ENCODE measurements at places on chromosomes 6 and 20.

GRCh38 chr6:84448331-84448730 is 220.9 kb upstream of the CEP162 start:
- no peak for DNase-seq

DNA sequence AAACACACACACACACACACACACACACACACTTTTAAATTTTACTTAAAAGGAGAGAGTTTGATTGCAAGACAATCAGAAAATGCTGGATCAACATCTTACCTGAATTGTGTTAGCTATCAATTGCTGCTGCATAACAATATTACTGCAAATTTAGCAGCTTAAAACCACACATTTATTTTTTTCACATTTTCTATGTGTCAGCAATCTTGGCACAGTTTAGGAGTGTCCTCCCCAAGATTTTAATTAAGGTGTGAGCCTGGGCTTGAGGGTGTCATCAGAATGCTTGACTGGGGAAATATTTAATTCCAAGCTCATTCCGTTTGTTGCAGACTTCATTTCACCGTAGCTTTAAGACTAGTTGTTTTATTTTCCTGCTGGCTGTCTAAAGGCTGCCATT is 431.0 kb upstream of the GJE1 start:
- DNase-seq = no peak

GRCh38 chr20:59824711-59825562 is 108.5 kb downstream of the SYCP2 start:
- no peak for DNase-seq

DNA sequence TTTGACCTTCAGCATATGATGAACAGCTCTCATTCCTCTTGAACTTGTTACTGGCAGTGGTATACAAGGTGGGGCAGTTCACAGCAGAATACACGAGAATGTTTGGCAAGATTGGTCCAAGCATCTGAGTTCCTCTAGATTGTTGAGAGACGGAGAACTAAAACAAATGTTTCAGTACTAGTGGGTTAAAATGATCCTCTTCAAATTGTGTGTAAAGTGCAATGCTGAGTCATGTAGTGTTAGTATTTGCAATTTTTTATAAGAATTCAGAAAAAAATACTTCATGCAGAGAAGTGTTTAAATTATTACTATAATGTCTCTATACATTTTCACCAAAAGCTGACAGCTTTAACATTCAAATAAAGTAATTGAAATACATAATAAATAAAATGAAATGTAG is 879.8 kb downstream of the TFAP2A start:
- no peak for DNase-seq

- DNase-seq = peak; percentile 69
Measured at GRCh38 chr6:36139991-36140710, 9.8 kb downstream of the MAPK13 start.

DNA sequence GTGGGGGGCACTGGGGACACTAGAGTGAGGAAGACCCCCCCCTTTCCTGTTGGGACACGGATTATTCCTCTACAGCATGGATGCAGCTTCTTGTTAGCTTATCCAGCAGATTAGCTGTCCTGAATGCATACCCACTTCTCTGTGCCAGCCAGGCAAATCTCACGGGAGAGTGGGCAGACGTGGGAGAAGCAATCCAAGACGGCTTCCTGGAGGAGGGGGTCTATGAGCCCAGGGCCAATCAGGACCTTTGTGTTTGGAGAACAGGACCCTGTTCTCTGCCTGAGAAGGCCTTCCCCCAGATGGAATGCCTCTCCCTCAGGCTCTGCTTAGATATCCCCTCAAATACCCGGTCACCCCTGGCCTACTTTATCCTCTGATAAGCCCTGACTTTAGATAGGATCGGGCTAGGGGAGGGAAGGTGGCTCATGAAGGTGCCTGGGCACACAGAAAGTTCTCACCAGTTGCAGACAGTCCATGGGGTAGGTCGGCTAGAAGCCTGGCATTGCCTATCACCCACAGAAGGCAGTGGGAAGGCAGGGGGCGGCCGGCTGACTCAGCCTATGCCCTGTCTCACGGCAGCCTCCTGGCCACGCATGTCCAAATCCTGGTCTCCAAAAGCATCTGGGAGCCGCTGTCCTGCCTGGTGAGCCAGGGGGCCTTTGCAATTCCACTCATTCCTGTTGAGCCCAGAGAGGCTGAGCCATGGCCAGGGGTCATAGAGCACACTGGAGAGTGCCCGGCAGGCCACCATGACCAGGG is 34.7 kb downstream of the SUN5 start:
- no peak for DNase-seq

GRCh38 chr6:28794175-28795002 is 129.4 kb downstream of the TRIM27 start:
- DNase-seq = no peak

DNA sequence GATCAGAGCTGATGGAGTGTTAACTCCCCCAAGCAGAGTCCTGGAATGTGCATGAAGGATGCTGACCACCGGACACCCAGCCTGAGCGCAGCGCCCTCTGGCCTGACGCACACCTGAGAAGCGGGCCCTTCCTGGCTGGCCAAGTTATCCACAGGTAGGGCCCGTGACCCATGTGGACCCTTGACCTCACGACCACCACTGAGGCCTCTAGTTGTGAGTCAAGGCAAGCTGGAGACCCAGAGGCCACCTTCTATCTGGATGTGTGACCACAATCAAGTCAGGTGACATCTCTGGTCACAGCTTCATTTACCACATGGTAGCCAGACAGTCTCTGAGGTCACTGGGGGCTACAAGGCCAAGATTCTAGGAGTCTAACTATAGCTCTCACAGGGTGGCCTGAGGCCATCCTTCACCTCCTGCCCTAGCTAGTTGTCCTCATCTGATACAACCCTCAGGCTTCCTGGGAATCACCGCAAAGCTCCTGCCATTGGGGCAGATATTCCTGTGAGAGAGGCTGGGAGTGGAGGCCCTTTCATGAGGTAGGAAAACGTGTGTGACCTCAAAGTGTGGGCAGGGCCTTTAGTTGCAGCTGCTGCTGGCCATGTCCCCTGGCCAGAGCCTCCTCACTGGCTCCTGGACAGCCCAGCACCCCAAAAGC is 53.1 kb downstream of the DSTN start:
- DNase-seq = no peak

- DNase-seq = no peak
Measured at GRCh38 chr6:43391440-43392031, 22.1 kb upstream of the ZNF318 start.

DNA sequence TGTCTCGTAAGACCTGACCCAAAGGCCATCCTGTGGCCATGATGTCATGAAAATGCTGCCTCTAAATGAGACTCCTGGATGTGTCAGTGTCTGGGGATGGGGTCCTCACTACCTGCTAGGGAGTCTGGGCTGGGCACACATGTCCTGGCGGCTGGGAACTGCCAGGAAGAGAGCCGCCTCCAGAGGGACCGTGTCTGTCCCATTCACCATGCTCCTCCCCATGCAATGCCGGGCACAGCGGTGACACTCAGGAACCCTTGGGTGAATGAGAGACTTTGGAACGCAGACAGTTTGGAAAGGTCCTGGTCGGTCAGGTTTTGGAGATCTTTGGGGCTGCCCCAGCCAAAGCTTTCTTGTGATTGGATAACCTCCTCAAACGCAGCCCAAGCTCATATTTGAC is 40.1 kb upstream of the GTSF1L start:
- no peak for DNase-seq

DNA sequence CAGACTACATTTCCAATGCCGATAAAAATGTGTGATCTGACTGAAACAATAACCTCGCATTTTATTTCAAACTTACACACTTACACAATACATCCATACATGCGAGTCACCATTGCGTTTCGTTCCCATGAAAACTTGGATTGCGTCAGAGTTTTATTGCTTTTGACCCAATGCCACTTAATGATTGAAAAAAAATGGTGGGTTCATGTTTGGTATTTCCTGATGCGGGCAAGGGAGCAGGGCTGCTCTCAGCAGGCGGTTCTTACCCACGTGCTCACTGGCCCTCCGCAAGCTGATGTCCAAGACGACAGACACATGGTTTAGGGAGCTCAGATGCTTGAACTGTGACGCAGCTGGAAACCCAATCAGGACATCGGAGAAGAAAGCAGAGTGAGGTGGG is 281.0 kb upstream of the SULF2 start:
- no peak for DNase-seq

GRCh38 chr6:38789256-38789655 is 74.1 kb downstream of the DNAH8 start:
- no peak for DNase-seq

- no peak for DNase-seq
Measured at GRCh38 chr20:25676164-25676809, 20.4 kb downstream of the ZNF337 start.

DNA sequence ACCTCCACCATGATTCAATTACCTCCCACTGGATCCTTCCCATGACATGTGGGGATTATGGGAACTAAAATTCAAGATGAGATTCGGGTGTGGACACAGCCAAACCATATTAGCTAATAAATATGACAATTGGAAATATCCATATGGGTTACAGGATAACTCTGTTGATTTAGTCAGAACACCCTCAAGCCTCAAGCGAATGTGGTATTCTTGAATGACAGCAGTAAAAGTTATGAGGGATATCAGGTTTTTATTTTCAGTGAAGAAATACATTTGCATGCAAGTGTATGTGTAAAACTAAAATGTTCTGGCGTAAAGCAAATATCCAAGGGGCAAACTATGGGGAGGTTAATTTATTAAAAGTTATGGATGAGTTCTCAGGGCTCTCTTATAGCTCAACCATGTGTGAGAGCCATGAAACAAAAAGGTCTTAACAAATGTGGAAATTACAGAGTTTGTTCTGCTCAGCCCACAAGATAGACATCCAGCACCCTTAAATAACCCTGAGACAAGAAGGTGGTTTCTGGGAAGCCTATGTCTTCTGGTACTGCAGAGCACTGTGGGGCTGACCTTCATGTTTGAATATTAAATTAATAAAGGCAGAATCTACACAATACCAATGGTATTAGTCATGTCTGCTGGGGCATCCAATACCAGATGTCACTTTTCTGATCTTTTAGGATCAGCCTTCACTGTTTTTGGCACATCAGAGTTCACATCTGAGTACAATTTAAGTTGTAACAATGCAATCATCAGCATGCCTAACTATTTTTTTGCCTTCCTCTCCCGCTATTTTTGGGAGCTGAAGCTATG is 370.5 kb upstream of the RSPO3 start:
- DNase-seq = no peak

GRCh38 chr6:7016226-7016625 is 91.5 kb upstream of the RREB1 start:
- DNase-seq = no peak

GRCh38 chr6:168851460-168852375 is 401.9 kb downstream of the THBS2 start:
- DNase-seq = no peak

- no peak for DNase-seq
Measured at GRCh38 chr6:142881761-142882160, 63.2 kb downstream of the HIVEP2 start.

DNA sequence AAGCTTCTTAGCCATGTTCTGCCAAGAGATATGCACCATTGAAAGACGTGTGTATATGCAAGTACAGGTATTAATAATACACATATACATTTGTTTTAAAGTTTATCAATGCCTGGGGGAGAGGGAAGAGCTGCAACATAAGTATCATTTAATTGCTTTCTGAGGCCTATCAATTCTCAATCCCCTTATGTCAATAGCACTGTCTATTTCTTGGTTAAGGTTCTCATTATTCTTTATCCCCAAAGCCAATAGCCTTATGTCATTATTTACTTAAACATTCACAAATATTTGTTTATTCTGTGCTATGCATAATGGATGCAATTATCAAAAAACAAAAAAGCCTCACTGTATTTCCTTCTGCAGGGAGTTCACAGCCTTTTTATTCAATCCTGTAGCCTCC is 350.3 kb upstream of the KCNQ5 start:
- DNase-seq = no peak

GRCh38 chr6:134657751-134658527 is 292.0 kb downstream of the ALDH8A1 start:
- DNase-seq = no peak

GRCh38 chr6:143429970-143430369 is 20.5 kb downstream of the ADAT2 start:
- no peak for DNase-seq

GRCh38 chr20:58390659-58391035 is 1.6 kb downstream of the VAPB start:
- no peak for DNase-seq

DNA sequence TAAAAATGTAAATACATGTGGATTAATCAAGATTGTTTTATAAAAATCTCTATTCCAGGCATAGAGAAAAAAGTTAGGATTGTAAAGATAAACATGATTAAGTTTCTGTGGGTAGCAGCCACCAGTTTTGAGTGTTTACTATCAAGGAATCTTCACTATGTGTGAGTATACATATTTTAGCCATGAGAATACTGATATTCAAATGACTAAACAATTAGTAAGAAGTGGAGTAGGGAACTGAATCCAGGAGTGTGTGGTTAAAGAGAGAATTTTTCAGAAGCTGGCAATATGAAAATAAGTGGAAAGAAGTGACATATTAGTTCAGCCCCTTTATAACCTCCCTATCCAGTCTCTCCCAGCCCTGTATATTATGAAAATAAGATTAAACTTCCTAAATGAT is 10.3 kb downstream of the ELOVL2 start:
- no peak for DNase-seq

DNA sequence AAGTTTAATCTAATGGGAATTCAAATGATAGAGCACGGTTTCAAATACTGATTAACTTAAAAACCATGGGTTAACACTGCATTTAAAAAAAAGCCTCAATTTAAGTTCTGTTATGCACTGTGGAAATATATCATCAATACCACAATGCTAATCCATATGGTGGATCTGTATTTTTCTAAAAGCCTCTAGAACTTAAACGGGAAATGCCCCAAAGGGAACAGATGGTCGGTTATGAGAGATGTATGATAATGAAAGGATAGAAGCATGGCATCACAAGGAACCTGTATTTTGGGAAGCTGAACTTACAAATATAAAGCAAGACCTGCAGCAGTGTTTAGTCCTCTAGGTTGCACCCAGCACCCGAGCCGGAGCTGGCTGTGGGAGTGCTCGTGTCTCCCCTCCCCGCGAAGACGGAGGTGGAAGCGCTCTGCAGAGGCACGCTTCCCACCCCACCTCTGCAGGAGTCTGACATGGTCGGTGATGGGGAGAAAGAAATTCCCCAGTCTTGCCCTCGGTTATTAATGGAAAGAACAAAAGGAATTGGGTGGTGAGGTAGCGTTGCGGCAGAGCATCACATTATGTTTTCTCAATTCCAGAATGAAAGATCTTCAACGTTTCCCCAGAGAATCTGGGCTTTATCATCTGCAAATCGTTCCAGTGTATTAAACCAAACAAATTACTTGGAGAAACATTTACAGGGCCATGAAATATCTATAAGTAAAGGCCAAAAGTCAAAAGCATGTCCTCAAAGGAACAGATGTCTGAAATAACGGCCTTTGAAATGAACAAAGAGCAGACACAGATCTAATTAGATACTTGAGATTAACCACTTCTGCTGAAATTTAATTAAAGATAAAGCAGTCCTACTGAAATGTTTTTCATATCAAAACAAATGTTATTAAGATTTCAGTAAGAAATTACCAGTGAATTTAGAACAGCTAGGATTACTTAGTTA is 103.1 kb upstream of the POPDC3 start:
- no peak for DNase-seq
